ENCODE measurements at places on chromosomes 4 and X.

- no peak for DNase-seq
Observed at GRCh38 chrX:18617407-18617750, 54.5 kb downstream of the RS1 start.

- DNase-seq, result no peak
Observed at GRCh38 chr4:10061650-10062415, 40.5 kb upstream of the SLC2A9 start.

GRCh38 chrX:138995458-138995857, 283.9 kb upstream of the FGF13 start:
- no peak for DNase-seq

GRCh38 chr4:8274765-8275547, 5.4 kb downstream of the HTRA3 start:
- no peak for DNase-seq

DNA sequence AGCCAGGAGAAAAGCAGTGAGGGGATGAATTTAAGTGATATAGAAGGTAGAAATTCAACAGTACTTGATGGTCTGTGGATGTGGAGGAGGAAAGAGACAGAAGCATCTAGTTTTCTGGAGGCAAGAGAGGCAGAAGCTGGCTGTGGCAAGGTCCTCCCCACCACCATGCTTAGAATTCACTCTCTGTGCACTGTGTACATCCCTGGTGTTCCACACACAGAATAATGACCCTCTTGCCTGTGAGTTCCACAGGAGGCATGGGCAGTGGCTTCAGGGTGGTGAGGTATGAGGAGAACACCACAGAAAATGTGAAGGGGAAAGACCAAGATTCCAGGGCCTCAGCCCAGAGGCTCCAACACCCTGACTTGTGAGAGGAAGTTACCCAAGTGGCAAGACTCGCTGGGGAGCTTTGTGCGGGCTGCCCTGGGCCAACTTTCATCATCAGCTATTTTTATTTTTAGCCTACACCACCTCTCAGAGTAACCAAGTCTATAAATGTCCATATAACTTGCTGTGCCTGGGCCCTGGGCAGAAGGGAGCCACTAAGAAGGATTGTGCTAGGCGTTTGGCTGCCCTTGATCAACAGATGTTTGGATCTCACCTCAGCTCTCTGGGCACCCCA, 7.8 kb upstream of the INTS6L start:
- no peak for DNase-seq

DNA sequence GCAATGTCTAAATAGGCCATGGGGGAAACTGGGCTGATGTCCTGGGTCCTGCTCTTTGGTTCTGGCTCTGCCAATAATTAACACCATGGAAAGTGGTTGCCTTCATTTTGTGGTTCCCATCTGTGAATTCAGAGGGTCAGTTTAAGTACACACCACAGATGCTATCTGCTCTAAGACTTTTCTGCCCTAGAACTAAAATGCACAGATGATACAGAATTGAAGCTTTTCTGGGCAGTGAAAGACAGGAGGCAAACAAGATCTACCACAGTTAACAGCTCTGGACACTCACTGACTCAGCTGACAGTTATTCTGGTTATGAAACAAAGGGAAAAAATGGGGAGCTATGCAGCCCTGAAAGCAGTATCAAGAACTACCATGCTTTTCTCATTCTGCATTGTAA, 37.3 kb downstream of the APBB2 start:
- no peak for DNase-seq

DNA sequence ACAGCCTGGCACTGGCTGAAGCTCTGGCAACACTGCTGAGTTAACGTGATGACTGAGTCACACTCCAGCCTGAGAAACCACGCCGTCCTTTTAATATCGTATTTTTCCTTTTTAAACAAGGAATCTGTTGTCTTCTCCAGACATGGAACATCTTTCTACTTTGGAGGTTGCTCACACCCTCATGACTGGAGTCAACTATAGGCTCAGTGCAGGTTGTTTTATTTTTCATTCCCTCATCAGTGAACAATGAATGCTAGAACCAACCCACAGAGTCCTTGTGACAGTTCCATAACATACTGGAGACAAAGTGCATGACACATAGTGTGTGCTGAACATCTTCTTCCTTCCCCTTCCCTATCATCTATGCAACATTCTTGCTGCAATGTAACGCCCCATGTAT, 76.8 kb upstream of the CPEB2 start:
- DNase-seq, result no peak

DNA sequence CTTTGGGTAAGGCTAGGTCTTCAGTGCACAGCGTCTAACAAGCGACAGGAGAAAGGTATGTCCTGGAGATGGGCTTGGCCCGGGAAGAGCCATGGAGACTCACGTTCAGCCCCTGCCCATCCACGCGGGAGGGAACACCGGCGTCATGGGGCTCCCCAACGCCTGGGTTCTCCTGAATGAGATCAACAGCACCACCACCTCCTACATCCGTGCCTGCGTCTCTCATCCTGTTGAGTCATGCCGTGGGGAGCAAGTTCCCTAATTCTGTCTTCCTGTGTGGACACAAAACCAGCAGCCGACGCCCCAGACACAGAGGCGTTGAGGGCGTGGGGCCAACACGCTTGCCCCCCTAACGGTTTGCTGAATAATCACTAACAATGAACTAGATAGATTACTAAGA, 20.1 kb upstream of the IL3RA start:
- peak; percentile 13 for DNase-seq

DNA sequence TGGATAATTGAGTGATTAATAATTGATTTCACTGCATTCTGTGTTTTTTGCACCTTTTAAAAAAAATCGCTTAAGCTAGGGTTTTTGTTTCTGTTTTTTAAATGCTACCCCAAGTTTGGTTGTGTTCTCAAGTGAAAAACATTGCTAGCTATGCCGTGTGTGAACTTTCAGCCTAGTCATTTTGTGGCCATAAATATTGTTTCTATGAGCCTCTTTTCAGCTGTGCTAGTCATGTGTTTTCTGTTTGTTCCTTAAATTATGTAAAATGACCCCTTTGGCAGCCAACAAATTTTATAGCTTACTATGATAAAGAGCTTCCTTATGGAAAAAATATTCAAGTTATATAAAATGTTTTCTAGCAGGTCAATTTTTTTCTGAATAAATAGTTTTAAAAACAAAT, 59.1 kb downstream of the GALNT7 start:
- DNase-seq, result no peak

GRCh38 chr4:139256349-139256748, 23.7 kb downstream of the MGARP start:
- no peak for DNase-seq

DNA sequence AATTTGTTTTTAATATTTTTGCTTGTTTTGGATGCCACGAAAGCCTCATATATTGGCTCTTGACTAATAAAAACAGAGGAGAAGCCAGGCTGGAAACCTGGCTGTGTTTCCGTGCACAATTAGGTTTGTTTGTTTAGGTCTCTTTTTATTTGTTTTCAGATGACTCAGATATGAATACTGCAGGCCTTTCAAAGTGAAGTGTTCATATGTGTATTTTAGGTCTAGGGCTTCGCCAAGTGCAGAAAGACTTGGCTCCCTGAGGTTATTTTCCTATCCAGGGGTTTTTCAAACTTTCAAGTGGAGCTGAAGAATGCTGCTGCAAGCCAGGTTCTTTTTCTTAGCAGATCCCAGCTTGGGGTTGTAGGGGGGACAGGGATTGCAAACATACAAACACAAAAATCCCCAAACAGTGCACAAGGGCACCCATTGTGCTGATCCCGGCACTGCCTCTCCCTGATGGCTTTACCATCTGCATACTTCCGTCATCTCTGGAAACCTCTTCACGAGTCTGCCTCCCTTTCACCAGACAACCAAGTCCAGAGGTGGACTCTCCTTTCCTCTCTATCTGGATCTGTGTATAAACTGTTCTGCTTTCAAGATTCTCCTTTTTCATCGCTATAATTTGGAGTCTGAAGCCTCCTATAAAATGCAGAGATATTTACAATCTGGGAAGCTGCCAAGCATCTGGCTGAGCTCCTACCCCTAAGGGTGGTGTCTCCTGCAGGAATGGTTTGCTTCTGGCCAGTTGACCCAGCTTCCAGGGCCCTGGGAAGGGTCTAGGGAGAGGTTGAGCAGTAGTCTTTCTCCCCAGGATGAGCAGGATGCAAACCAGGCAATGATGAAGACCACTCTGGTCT, 108.6 kb downstream of the SMIM20 start:
- no peak for DNase-seq

DNA sequence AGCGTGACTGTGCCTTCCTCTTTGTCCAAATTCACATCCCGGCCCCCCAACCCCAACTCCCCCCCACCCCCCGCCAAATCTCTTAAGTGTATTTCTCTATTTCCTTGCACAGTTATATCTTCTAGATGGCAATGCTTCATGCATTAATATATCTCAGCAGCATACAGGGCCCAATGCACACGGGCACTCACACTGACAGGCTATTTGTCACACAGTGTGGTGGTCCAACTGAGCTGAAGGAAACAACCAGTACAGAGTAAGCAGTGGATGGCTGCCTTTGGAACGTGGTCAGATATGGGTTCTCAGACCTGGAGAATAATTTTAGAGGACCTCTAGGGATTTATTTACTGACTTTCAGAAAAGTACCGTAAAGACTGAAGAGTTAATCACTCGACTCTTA, 681 bp downstream of the EXOC1 start:
- peak; percentile 49 for DNase-seq

DNA sequence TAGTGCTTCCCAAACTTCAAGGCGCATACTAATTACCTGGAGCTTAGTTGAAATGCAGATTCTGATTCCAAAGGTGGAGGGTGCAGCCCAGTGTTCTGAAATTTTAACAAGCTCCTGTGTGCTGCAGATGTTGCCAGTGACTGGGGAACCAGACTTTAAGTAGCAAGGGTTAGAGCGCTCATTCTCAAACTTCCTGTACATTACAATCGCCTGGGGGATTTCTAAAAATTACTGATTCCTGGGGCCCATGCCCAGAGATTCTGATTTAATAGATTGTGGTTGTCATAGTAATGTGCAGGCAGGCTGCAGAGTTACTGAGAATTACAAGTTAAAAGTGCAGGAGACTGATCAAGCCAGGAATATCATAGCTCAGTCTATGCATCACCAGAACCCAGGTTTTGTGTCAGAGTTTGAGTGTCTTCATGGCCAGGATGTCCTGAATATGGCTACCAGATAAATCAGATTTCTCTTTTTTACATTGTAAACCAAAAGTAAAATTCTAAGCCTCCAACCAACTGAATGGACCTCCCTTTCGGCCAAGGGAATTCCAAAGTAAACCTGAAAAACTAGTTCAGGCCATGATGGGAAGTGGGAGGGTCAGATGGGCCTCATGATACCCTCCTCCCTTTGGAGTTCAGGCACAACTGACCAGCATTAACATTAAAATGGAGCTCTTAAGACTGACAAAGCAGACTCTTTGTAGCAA, 121.6 kb downstream of the ATXN3L start:
- no peak for DNase-seq

- no peak for DNase-seq
Observed at GRCh38 chr4:183324619-183325018, 2.4 kb upstream of the CLDN24 start.

- DNase-seq, result no peak
Observed at GRCh38 chrX:2566055-2566454, 65.3 kb upstream of the DHRSX start.

- no peak for DNase-seq
Observed at GRCh38 chr4:139005774-139006173, 9.8 kb upstream of the NOCT start.

GRCh38 chr4:78058591-78059523, 1.7 kb downstream of the FRAS1 start:
- no peak for DNase-seq

DNA sequence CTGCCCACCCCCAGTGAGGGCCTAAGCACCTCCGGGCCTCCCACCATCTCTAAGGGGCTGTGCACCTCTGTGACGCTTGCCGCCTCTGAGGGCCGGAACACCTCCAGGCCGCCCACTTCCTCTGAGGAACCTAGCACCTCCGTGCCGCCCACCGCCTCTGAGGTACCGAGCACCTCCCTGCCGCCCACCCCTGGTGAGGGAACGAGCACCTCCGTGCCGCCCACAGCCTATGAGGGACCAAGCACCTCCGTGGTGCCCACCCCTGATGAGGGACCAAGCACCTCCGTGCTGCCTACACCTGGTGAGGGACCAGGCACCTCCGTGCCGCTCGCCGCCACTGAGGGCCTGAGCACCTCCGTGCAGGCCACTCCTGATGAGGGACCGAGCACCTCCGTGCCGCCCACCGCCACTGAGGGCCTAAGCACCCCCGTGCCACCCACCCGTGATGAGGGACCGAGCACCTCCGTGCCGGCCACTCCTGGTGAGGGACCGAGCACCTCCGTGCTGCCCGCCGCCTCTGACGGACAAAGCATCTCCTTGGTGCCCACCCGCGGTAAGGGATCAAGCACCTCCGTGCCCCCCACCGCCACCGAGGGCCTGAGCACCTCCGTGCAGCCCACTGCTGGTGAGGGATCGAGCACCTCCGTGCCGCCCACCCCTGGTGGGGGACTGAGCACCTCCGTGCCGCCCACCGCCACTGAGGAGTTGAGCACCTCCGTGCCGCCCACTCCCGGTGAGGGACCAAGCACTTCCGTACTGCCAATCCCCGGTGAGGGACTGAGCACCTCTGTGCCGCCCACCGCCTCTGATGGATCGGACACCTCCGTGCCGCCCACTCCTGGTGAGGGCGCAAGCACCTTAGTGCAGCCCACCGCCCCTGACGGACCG, 977 bp downstream of the MAGEE1 start:
- DNase-seq, result no peak

GRCh38 chrX:13775837-13776236, 41.1 kb downstream of the GPM6B start:
- DNase-seq, result no peak

GRCh38 chr4:186096681-186097165, 7.8 kb upstream of the FAM149A start:
- no peak for DNase-seq

- DNase-seq, result no peak
Observed at GRCh38 chrX:10931976-10932375, 179.2 kb upstream of the HCCS start.

DNA sequence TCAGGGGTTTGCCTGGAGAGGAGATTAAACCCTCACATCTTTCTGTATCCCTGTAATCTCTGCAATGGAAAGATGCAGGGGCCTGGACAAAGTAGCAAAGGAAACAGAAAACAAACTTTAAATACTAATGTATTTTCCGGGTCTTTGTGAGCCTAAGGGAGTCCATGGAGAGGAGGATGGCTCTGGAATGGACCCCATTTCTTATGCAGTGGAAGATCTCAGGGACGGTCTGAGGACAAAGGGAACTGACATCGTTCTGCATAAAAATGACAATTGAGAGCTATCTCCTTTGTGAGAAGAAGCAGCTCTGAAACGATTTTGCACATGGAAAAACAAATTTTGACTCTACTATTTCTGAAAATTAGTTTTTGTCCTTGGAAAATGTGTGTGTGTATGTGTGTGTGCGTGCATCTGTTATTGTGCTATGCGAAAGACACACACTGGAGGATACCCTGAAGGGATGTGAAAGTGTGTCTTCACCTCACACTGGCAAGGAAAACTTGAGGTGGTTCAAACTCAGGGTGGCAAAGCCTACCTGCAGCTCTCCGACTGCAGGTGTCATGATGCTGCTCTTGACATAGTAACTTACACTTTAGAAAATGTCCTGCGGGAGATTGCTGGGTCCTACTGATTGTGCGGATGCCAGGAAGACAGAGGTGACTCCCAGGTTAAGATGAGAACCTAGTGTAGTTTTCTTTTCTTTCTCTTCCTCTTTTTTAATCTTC, 126.4 kb upstream of the JADE1 start:
- no peak for DNase-seq

Data from erythroblast (primary cell).